Bronchial epithelial cell (primary cell): ENCODE measurements at places on chromosomes 11 and 22. TPM values are rescaled to one million over a fixed set of nuclear protein-coding genes. Genes with fewer than 3 reads are reported as not detected.

The C11orf54 gene
- total RNA-seq, result 19.7 and 23.6 TPM in 2 replicates

The DDI1 gene
- not detected in 2 replicates for total RNA-seq

The OR51I1 gene
- not detected in 2 replicates for total RNA-seq

The UBQLNL gene
- total RNA-seq, result under 0.01 TPM in 1 of 2 replicates, not detected in the other

The MUC5AC gene
- under 0.01 TPM in 1 of 2 replicates, not detected in the other for total RNA-seq

The MIEF1 gene
- total RNA-seq, result 23.7 and 25.6 TPM in 2 replicates

The CLNS1A gene
- total RNA-seq, result 184 and 221 TPM in 2 replicates

- peak; percentile 4 for DNase-seq
These were observed 26.0 kb downstream of the SLC22A6 start for GRCh38 chr11:62958547-62959421.

- peak; percentile 75 for DNase-seq
These were observed 153.9 kb upstream of the ZC3H12C start for GRCh38 chr11:109939166-109939810.

DNA sequence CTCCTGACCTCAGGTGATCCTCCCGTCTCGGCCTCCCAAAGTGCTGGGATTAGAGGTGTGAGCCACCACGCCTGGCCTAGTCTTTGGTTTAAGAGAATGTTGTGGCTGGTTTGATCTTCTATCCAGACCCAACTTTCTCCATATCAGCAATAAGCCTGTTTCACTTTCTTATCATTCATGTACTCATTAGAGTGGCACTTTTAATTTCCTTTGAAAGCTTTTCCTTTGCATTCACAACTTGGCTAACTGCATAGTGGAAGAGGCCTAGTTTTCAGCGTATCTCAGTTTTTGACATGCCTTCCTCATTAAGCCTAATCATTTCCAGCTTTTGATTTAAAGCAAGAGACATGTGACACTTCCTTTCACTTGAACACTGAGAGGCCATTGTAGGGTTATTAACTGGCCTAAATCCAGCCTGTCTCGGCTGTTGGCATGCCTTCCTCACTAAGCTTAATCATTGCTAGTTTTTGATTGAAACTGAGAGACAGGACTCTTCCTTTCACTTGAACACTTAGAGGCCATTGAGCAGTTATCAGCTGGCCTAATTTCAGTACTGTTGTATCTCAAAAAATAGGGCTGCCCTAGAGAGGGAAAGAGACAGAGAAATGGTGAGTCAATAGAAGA is 13.1 kb upstream of the RPL3 start:
- no peak for DNase-seq

- DNase-seq, result no peak
These were observed 124.5 kb upstream of the SYT13 start for GRCh38 chr11:45410391-45411227.

GRCh38 chr22:11253000-11253511 is 4274.9 kb upstream of the OR11H1 start:
- DNase-seq, result no peak

- DNase-seq, result no peak
These were observed 1.2 kb downstream of the PTS start for GRCh38 chr11:112227471-112227870.

GRCh38 chr11:99425596-99425995 is 404.8 kb downstream of the CNTN5 start:
- DNase-seq, result no peak

DNA sequence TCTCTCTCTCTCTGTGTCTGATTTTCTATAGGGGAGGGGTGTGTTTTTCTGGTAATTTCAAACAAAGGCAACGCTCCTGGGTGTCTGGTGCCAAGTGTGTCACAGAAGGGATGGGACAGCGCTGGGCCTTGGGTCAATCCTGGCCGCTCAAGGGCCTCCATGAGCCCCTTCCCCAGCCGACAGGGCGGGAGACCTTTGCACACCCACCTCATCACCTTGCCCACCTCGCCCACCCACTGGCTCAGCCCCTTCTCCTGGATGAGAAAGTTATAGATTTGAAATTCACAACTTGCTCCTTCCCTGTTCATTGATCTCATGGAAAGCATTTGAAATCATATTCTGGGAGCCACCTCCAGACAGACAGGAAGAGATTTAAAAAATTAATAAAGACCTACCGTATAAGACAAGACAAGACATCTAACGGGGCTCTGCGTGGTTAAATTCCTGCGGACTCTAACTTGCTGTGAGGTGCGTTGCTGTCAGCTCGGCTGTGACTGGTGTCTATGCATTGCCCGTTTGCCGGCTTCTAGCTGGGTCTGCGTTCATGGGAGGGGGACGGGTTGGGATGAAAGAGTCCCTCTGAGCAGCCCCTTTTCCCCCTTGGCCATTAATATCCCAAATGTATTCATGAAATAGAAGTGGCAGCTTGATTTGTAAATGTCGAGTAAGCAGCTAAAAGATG is 27.0 kb downstream of the MPPED1 start:
- DNase-seq, result no peak

DNA sequence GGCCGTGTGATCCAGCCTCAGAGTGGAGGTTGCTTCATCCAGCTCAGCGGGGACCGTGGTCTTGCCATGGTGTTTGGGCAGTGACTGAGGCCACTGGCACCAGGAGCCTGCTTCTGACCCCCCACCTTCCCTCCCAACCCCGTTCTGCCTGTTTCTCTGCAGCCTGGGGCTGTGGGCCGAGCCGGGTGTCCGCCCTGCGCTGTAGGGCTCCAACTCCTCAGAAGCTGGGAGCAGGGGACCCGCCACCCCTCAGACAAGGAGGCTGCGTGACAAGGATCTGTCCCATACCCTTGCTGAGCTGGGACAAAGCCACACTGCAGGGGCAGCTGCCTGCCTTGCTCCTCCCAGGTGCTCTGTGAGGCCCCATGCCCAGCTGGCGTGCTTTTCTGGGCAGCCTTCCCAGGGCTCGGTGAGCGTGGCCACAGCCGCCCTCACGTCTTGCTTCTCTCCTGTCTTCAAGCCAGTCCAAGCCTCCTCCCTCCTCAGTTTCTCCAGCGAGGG is 11.7 kb upstream of the ARFGAP3 start:
- DNase-seq, result no peak

DNA sequence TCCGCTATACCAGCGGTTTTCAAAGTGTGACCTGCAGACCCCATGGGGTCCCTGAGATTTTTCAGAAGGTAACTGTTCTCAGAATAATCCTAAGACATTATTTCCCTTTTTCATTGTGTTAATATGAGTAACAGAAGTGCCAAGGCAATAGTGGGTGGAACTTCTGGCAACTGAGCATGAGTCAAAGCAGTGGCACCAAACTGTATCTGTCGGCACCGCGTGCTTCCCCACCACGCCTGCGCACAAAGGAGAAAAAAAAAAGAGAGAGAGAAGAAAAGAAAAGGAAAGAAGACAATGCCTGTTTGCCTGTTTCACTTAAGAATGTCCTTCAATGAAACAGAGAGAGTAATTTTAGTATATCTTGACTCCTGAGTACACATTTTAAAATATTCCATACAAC is 679.9 kb downstream of the OPCML start:
- DNase-seq, result no peak

DNA sequence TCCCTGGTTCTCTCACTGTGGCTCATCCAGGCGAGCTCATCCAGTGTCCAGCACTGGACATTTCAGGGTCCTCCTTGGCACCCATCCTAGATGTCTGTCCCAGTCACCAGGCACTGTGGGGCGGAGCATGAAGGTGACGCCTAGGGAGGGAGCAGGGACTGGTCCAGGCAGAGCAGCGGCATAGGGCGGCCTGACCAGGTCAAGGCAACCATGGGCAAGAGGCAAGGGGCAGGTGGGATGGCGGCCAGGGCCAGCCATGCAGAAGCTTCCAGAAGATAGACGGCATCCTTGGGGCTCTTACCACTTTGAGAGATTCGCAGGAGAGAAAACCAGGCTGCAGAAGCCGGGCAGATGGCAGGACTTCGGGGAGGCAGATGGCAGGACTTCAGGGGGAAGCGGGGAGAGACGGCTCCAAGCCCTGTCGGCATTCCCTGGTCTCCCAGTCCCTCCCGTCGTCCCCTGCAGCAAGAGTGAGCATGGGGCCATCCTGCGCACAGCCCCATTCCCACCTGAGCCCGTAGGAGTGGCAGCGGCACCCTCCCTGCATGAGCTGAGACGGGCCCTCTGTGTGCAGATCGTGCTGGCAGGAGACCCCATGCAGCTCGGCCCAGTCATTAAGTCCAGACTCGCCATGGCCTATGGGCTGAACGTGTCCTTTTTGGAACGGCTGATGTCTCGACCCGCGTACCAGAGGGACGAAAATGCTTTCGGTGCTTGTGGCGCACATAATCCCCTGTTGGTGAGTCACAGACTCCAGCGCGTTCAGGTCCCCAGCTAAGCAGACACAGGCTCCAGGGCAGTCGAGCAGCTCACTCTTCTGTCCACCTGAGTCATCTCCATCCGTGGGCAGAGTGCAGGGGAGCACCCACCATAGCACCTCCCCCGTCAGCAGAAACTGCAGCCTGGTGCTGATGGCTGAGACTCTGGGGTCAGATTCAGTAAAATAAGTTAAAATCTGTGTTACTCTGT is 20.1 kb upstream of the PANX2 start:
- no peak for DNase-seq

DNA sequence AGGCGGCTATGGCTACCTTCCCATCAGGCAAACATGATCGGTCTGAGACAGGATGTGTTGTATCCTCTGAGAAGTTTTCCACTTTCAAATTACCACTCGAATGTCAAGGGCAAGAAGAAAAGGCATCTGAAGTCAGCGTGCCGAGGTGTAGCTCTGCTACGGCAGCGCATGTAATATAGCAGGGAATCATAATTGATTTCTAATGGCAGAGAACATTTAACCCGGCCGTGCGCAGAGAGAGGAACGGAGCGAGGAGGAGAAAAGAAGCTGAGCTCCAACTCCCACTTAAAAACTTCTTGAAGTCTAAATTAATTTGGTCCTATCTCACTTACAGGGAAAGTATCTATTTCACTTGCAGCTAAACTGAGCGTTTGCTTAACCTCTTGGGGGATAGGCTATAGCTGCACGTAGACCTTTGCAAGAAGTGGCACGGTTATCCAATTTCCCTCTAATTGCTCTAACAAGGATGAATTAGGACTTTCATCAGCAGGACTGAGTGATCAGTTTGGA is 137.3 kb upstream of the KIRREL3 start:
- no peak for DNase-seq

DNA sequence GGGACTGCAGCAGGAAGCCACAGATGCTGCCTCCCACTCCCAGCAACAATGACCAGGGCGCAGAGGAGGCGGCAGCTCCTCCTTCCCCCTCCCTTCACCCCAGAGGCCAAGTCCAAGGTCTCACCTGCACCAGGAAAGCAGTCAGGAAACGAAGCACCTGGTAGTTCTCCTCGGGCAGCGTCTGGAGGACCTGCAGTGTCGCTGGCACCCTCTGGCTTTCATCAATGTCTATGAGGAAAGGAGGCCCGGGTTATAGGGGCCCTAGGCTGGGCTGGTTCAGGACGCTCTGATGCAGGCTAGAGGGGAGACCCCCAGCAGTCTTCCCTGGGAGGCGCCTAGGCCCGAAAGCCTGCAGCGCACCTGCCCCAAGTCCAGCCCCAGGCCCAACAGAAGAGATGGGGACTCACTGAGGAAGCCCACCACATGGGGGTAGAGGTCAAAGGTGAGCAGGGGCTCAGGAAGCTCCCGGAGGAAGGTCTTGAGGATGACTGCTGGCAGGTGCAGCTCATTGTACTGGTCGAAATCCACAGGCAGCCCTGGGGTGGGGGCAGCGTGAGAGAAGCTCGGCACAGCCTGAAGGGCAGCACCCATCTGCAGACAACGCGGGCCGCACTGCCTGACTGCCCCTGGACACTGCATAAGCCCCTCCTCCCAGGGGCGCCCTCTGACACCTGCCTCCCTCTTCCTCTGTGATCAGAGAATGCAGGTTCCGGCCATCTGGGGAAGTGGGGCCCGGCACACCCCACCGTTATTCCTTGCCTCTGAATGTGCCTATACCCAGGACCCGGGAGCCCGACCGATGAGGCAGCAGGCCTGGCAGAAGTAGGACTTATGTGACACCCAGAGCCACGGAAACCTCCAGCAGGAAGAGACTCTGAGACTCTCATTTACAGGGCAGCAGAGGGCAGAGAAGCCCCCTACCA is 20.9 kb downstream of the ARHGAP1 start:
- no peak for DNase-seq

DNA sequence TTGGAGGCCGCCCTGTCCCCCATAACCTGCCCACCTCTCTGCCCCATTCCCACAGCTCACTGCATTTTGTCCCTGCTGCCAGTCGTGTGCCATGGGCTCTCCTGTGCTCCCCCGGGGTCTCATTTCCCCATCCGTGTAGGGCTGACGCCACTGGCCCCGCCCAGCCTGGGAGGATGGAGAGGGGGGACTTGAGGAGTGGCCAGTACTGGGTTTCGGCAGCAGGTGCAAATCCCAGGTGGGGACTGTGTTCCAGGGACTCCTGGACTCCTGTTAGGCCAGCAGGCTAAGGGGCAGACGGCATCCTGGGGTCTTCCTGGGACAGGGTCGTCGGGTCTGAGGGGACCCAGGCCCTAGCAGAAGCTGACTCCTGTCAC is 1.2 kb upstream of the MYO7A start:
- no peak for DNase-seq

DNA sequence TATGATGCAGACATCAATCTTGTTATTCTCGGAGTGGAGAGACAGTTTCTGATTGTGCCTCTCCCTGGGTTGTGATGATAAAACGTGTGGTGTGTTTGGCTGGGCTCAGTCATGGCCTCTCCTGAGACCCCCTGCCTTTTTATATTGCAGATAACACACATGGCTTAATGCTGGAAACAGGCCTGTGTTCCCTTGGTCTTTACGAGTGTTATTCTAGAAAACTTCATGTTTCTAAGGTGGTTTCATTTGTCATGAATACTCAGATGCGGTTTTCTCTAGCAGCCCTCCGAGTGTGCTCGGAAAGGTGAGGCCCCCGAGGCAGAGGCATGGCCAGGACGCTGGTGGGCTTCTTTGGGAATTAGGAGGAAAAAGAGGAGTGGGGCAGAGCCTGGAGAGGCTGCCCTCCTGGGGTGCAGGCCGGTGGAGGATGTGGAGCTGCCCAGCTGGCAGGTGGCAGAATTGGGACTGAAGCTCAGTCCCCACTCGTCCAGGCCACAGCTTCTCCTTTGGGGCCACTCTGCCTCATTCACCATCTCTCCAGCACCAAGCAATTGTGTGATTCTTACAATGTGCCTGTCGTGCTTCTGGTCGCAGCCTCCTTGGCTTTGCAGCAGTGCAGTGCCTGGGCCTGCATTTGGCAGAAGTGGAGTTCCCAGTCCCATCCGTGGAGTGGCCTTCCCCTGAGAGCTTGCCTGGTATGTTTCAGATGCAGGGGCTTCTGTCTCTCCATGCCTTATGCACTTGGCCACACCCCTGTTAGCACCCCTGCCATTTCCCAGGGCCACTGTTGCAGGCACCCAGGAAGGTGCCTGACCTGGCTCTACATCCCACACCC is 309.6 kb downstream of the TBC1D22A start:
- DNase-seq, result no peak

DNA sequence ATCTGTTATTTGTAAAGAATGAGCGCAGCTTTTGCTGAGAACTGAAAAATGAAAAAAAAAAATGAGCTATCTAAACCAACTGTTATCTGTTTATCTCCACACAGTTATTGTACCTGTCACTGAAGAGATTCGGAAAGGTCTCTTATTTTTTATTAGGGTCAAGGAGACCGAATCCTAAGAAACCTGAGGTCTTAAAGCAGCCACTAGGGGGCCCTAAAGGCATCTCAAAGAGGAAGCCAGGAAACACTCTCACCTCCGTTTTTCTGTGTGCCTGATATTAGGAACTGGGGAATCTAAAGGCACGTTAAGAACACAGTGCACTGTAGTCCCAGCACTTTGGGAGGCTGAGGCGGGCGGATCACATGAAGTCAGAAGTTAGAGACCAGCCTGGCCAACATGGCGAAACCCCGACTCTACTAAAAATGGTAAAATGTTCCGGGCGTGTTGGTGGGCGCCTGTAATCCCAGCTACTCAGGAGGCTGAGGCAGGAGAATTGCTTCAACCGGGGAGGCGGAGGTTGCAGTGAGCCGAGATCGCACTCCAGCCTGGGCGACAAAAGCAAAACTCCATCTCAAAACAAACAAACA is 3.5 kb upstream of the LARGE1 start:
- peak; percentile 60 for DNase-seq
